NCI-H524 (cell line): ENCODE measurements at places on chromosomes 2 and 18.

DNA sequence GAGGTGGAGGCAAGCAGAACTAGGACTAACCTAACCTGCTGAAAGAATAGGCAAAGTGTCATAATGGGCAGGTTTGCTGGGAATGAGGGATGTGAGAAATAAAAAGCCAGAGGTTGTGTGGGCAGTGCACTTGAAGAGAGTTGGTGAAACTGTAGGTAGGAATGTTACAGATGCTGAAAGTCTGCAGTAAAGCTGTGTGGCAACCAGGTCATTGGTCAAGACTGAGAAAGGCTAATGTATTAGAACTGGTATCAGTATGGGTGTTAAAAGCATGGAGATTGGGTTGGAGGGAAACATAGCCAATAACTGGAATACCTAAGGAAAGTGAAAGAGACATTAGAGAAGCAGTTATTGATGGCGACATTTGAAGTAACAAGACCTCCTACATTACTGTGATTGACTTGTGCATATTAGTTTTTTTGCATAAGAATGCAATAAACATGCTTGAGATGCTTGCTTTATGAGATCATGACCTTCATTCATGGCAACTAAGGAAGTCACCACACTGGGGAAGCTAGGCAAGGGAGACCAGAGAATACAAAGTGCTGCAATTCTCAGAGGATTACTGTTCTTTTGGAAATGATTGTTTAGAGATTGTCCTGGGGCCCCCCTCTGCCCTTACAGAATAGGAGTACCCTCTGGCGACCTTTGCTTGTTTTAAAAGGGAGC, 11.8 kb downstream of the GULP1 start:
- DNase-seq, result no peak

GRCh38 chr2:64770781-64771334, 117.1 kb upstream of the SERTAD2 start:
- DNase-seq, result no peak

GRCh38 chr2:11505652-11506610, 27.9 kb upstream of the GREB1 start:
- DNase-seq, result no peak

DNA sequence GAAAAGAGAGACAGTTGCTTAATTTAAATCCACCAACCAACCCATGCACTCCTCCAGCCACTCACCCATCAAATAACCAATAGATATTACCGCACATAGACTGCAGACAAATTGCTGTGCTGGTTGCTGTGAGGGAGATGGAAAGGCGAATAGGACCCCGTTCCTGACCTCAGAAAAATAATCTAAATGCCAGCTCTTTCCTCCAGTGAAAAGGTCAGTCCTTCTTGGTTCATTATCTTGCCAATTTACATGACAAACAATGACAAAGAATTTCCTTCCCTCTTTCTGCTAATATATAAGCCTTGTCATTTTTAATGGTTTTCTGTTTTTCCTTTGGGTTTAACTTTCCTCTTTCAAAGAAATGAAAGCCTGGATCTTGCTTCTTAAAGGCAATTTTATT, 61.6 kb downstream of the MEP1B start:
- no peak for DNase-seq

GRCh38 chr18:23068011-23068410, 67.3 kb upstream of the CABLES1 start:
- DNase-seq, result no peak

GRCh38 chr2:84519332-84519957, 3.1 kb downstream of the DNAH6 start:
- no peak for DNase-seq

GRCh38 chr2:240462073-240462706, 26.7 kb downstream of the GPC1 start:
- DNase-seq, result no peak

DNA sequence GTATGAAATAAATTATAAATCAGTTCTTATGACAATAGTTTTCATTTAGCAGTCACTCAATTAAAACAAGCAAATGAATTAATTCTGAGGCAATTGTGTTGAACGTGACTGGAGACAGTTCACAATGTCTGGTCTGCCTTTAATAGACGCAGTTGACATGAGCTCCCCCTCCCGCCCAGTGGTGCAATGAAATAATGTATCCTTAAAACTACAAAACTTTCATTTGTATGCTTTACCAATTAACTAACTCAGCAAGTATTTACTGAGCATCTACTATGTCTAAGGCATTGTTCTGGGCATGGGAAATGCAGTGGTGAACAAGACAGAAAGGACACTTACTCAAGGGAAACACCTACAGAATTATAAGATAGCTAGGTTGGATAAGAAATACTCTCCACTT, 3.5 kb upstream of the DSC2 start:
- DNase-seq, result no peak

DNA sequence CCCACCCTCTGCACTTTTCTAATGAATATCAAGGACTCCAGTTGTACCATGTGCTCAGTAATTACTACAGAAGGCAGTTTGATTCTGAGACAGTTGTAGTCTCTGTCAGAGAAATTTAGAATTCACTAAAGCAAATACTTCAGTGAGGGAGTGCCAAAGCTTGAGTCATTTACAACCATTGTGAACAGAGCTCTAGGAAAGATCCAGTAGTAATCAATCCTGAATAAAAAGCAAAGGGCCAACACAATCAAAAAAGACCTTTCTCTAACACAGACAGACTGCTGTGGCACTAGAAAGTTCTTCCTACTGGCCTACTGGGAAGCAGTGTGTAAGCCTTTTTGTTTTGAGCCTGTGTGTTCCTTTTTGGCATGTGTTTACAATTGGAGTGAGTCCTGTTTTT, 135.6 kb upstream of the UNC80 start:
- no peak for DNase-seq

DNA sequence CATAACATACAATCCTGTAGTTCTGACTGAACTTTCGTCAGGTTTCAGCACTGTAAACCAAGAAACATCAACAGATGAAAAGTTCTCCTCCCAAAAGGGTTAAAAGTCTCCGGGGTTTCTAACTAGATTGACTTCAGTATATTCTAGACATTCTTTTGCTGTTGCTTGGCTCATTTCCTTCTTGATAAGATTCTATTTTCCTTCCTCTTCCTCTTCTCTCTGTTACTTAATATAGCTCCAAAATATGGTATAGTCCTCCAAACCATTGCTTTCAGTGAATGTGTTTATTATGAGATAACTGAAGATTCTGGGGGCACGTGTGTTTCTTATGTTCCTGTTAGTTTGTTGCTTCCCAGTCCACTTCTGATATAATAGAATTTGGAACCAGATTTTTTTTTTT, 46.4 kb upstream of the MAP4K3 start:
- DNase-seq, result no peak

GRCh38 chr2:221527776-221528309, 44.3 kb downstream of the EPHA4 start:
- no peak for DNase-seq

DNA sequence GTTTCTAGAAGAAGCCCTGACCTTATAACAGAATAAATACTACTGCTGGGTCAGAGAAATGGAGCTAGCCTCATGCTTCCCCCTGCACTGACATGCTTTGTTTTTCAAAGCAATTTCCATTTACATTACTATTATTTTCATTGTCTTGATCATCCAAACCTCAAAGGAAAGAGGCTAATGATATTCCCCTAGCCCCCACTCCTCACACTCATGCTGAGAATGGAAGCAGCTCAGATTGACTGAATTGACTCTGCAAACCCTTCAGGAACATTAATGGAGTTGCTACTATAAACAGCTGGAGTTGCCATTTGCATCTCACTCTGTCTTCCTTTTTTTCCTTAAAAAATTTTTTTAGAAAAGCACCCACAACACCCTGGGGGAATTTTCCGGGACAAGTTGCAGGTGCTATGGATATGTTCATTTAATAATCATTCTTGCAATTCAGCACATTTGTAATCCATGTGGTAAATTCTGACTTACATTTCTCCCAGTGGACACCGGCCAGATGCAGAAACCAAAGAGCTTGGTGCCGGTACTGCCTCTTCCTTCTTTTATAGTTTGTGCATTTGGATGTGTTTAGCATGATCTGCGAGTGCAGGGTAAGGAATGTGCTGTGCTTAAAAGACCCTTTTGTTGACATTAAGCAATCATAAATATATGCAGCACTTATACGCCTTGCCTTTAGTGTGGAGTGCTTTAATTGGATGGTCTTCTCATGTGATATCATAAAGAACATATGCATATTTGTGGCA, 103.3 kb upstream of the OSR1 start:
- DNase-seq, result no peak

DNA sequence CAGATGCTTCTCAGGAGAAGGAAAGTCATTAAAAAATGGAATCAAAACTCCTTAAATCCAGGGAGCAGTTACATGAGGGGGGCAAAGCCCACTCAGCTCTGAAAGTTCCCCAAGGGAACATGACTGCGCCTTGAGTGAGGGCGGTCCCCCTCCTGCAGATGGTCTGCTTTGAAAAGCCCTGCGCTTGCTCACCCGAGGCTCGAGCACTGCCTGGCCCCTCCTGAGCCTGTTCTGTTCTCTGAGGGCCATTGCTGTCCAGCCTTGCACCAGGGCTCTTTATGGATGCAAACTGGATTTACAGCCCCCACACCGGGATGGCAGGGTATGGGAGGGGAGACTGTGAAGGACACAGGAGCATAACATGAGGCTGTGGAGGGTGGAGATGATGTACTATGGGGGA, 37.8 kb upstream of the DNMT3A start:
- peak; percentile 90 for DNase-seq

DNA sequence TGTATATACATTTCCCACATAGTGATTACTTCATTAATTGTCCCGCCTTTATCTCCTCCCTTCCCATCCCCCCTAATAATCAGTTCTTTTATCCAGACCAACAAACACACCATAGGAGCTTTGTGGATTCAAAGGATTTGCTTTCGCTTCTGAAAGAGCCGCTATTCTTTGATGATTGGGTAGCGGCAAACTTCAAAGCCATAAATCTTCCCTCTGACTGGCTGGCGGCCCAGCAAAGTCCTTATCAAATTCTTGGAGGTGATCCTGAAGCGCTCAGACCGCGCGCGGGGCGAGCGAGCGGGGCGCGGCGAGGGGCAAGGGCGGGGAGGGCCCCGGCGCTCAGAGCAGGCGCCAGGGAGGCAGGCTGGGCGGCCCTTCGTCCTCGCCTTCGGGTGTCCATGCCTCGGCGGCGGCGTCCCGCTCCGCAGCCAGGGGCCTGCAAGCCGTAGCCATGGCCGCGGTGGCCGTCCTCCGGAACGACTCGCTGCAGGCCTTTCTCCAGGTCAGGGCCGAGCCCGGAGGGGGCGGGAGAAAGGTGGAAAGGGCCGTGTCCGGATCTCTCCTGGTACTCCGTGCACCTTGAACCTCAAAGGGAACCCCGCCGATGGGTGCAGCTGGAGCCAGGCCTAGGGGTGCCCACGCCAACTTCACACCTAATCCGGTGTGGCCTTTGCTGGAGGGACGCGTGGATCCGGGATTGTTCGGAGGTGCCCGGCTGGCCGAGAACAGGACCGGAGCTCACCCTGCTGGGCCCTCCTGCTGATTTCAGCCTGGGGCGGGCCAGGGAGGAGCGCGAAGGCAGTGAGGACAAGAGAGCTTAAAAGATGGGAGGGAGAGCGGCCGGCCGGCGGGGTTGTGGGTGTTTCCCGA, at the start of gene SP5:
SP5 (plus strand) TSS at position 276 of the 870 bp plus-strand sequence; CDS start at position 452, 176 bp downstream.
- peak; percentile 75 for DNase-seq

DNA sequence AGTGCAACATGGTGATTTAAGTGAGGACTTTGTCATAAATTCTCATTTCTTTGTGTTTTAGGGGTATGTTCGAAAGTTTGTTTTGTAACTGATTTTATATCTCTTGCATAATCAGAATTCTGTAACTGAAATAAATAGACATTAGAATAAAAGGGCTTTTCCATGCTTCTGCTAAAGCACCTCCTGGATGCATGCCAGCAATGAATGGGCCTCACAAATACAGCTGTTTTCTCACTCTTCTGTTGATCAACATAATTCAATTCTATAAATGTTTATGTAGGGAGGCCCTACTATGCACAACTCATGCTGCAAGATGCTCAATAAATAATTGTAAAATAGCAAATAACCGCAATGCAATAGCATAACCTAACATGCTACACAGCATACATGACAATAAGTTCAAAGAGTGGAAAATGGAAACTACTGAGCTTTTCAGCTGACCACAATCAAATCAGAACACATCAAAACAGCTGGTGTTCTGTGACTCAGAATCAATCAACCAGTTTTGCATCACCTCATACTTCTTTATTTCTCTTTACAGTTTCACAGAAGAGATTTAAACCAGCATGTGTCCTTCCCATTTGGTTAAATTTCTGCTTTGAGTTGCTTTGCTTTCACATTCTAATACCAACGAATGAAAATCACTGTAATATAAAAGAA, 11.0 kb downstream of the CDH7 start:
- no peak for DNase-seq

DNA sequence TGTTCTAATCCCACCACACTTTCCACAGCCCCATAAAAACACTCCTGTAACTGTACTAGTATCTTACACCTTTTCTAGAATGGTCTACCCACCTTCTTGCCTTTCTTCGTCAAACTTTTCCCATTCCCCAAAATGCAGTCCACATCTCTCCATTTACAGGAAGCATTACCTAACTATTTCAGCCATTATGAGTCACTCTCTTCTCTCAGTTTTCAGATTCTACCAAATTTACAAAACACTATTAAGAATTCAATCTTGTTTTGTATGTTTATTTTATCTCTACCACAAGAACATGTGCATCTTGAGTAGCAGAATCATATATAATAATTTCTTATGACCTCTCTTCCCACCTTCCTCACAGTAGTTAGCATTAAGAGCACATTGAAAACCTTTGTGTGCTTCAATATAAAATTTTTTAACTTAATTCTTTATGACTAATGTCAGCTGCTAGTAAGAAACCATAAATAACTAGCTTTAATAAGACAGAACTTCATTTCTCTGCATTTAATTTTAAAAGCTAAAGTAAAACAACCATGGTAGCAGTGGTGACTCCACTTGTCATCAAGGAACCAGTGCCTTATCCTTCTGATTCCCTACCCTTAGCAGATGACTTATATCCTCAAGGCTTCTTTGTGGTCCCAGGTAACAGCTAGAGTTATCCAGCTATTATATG, 56.6 kb upstream of the MAP2 start:
- no peak for DNase-seq

DNA sequence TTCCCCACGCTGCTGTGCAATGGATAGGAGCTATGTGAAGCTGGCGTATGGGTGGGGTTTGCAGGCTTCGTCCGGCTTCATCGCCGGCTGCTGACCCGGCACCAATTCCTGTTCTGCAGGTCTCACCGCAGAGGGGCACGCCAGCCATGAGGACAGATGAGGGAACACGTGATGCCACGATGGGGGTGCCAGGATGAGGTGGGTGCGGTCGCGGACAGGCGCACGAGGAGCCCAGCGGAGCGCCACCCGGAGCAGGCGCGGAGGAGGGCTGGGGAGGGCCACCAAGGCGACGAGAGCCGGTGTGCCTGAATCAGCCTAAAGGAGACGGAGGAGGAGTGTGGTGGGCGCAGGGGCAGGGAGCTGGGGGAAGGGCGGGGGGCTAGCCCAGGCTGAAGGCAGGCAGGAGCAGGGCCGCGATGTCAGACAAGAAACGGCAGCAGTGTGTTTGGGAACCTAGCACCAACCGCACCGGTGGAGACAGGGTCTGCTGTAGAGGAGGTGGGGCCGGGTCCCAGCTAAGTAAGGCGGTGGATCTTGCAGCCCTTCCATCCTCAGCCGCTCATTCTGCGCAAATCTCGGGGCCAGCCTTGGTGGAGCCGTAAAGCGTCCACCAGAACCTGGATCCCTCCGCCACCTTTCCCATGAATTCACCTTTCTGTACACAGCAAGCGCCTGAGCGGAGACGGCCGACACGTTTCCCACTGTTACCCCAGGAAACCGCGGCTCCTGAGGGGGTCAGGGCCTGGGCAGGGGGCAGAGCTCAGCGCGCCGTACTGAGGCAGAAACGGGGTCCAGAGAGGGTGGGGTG, 17.0 kb upstream of the CD8A start:
- peak; percentile 76 for DNase-seq
